Dorsolateral prefrontal cortex (tissue), 122 donors: ENCODE measurements at places on chromosomes 3 and 15. TPM values are rescaled to one million over a fixed set of nuclear protein-coding genes. Genes with fewer than 3 reads are reported as not detected.

DNA sequence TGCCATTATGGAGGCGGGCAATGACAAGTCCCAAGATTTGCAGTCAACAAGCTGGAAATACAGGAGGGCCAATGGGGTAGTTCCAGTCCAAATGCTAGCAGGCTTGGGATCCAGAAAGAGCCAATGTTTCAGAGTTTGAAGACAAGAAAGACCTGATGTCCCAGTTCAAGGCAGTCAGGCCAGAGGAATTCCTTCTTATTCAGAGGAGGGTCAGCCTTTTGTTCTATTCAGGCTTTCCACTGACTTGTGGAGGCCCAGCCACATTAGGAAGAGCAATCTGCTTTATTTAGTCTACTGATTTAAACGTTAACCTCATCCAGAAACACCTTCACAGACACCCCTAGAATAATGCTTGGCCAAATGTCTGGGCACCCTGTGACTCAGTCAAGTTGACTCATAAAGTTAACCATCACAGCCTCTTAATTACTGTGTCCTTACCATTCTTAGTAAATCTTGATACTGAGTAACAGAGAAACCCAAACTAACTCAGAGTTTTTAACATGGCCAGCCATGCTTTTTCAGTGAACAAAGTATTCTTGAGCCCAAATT is 50.9 kb upstream of the NPHP3 start:
- no peak for DNase-seq

- DNase-seq: no peak
Measured at GRCh38 chr15:59833366-59833765, 144.2 kb upstream of the BNIP2 start.

- no peak for DNase-seq
Measured at GRCh38 chr15:61890106-61890505, 170.1 kb downstream of the VPS13C start.

GRCh38 chr3:16928386-16929132 is 43.8 kb downstream of the PLCL2 start:
- no peak for DNase-seq

- no peak for DNase-seq
Measured at GRCh38 chr15:89803941-89804800, 10.5 kb downstream of the ANPEP start.

DNA sequence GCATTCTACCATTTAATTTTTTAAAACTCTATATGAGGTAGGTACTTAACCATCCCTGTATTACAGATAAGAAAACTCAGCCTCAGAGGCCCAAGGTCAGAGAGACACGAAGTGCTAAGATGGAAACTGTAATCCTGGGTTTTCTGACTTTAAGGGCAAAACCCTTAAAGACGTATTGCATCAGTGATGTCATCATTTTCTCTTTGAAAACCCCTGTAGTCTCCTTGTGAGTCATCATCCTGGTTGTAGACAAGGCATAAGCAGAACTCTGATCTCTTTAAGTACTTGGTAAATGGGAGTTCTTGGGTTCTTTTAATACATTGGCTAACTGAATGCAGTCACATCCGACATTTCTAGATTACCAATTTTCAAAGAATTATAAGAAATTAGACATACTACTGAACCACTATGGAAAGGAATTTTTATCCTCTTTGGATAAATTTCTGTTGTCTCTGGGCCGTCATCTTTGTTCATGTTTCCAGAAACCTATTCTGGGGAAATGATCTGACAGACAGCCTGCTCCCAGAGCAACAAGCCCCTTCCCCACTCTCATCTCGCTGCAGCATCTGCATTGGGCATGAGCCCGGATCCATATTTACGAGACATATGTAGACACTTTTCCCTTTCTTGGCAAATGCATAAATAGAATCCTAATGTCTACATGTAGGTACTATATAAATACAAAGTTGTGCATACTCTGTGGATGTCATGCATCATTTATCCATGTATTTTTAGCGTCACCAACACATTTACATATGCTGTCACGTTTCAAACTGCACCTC is 48.7 kb upstream of the MDFIC2 start:
- DNase-seq: no peak

DNA sequence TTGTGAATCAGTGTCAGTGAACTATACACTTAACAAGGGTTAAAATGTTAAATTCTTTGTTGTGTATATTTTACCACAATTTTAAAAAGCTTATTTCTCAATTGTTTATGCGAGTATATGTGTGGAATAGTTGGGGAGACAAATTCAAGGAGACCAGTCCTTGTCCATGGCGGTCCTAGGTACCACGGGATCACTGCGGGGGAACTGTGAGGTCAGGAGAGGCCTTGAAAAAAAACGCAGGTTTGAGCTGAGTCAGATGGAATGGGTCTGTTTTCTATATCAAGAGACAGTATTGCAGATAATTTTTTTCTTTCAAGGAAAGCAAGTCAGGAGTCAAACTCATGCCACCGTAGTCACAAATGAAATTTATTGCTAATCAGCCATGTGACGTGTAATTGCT is 18.5 kb downstream of the IGF1R start:
- DNase-seq: no peak

DNA sequence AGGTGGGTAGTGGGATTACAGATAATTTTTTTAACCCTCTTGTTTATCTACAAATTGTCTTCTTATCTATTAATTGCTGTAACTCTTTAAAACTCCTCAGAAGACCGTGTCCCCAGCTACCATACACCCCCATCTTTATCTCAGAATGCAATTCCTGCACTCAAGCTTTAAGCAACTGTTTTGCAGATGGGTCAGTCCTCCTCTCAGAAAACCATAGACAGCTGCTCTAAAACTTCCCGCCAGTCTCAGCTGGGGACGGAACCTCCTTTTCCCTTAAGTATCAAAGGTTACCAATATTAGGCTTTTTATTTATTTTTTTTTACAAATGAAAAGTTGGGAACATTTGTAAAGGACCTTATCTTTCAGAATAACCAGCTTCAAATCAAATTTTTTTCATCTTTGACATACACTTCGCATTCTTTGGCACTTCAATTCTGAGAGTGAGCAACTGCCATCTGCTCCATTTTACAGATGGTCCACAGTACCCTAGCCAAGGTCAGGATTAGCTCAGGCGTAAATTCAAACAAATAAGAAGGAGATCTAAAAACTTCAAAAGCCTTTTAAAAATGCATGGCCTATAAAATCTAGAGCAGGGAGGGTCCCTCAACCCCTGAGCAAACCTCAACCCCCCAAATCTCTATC is 1.3 kb downstream of the GATM start:
- no peak for DNase-seq

DNA sequence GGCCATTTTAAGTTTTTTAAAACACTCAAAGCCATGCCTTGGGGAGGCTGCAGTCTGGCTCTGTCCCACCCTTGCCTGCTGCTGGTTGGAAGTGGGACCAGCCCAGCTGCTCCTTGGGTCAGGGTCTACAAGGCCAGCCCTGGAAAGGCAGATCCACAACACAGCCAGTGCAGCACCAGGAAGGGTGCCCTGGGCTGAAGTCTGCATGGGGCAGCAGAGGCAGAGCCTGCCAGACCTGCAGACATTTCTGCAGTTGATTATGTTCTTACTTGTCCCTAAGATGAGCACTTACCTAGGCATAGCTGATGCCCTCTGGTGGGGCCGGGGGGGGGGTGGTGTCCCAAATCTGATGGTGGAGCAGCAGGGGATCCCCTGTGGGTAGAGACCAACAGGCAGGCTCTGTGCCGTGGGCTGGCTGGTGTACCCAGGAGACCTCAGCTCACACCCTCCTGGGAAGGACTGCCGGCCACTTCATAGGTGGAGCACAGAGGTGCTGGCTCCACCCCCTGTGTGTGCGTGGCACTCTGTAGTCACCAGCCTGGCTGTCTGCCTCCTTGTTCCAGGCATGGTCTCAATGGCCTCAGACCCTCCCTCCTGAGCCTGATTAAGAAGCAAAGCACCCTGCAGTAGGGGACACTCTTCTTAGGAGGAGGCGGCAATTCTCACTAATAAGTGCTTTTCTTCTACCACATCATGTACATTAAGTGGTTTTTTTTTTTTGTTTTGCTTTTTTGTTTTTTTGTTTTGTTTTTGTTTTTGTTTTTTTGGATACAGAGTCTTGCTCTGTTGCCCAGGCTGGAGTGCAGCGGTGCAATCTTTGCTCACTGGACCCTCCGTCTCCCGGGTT is 97.4 kb upstream of the KLF13 start:
- no peak for DNase-seq

GRCh38 chr3:108134555-108134880 is 43.7 kb upstream of the CD47 start:
- DNase-seq: no peak

- DNase-seq: peak; percentile 86
Measured at GRCh38 chr3:46892285-46893145, 15.0 kb downstream of the PTH1R start.

- no peak for DNase-seq
Measured at GRCh38 chr3:126053513-126053912, 30.4 kb downstream of the SLC41A3 start.

DNA sequence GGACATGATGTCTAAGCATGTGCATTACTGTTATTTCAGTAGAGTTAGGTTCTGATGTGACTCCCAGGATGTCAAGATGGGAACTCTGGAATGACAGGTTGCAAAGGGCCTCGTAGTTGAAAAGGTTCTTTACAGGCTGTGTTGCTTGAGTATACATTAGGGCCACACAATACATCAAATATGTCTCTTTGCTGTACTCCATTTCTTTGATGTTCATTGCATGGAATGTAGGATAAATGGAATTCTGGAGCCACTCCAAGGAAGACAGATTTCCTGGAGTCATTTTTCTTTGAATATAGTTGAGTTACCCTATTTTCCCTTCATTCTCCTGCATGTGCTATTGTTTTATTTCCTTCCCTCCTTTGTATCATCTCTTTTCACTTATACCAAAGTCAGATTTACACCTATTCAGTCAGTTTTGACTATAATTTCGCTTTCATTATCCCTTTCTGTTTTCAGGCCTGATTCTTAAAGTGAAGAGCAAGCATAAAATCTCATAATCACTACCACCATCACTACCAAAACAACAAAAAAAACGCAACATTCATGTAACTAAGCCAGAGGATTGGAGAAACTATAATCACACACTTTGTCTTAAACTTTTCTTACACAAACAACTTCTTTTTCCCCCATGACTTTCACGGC is 61.2 kb upstream of the PTX3 start:
- no peak for DNase-seq

DNA sequence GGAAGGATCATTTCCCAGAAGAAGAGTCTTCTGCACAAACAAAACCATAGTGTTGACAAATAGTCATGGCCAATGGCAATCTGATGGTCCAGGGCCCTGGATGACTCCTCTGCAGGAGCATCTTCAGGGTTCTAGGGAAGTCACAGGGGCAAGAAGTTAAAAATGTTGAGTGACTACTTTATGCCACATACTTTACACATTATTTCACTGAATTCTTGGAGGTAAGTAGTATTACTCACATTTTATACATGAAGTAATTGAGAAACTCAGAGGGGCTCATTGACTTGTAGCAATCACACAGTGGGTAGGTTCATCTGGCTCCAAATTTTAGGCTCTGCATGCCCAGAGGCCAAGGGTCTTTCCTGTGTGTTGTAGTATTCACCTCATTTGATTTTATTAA is 430.2 kb upstream of the MCTP2 start:
- DNase-seq: no peak

Gene SMCO1
- total RNA-seq: not detected

Gene MYO9A
- 89.0 TPM for total RNA-seq

Gene RTF1
- 38.8 TPM for total RNA-seq

Gene CHD2
- 194 TPM for total RNA-seq

Gene SLC15A2
- total RNA-seq: 23.8 TPM

Gene ENTPD3
- 16.0 TPM for total RNA-seq
